ENCODE measurements at places on chromosomes 12 and 14.
A peak's percentile ranks its signal among the peaks of the same experiment; 100 is the strongest.

DNA sequence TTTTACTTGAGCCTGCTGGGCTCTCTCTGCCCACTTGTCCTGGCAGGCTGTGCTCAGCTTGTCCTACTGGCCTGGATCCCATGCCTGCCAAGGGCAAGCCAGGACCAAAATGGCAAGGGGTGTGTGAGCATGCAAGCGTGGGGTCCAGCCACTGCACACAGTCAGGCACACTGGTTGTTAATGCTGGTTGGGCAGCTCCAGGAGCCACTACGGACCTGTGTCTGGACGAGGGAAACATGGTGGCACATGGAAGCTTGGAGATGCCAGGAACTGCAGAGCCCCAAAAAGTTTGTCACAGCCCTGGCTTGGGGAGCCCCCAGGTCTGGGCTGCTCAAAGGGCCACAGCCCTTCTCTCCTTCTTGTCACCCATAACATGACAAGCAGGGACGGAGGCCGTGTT, 83.8 kb downstream of the ACSS3 start:
- no peak for DNase-seq

DNA sequence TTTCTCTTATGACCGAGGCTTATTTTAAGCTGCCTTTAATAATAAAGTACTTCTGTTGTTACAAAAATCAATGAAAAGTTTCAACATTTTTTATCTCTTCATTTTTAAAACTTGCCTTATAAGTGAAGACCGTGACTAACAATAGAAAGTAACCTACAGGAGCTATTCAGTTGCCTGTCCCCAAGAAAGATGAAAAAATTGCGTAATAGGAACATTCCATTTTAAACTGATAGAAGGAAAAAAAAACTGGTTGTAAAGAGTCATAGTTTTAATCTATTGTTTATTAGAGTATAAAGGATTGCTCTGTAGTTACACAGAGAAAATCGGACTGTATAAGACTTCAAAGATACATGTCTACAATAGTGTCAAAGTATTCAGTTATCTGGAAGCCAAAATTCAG, 83.3 kb downstream of the DAAM1 start:
- DNase-seq = no peak

- no peak for DNase-seq
Observed at GRCh38 chr14:96584199-96584906, 82.2 kb downstream of the PAPOLA start.

DNA sequence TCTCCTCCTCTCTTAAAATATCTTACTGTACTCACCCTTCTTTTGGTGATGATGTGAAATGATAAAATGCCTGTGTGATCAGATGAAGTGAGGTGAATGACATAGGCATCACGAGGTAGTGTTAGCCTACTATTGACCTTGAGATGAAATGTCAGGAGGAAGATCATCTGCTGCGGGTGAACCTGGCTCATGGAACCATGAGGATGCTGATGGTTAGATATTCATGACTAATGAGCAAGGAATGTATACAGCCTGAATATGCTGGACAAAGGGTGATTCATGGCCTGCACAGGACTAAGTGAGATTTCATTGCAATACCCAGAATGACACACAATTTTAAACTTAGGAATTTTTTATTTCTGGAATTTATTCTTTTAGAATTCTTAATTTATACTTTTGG, 89.6 kb downstream of the DAAM1 start:
- DNase-seq = no peak

DNA sequence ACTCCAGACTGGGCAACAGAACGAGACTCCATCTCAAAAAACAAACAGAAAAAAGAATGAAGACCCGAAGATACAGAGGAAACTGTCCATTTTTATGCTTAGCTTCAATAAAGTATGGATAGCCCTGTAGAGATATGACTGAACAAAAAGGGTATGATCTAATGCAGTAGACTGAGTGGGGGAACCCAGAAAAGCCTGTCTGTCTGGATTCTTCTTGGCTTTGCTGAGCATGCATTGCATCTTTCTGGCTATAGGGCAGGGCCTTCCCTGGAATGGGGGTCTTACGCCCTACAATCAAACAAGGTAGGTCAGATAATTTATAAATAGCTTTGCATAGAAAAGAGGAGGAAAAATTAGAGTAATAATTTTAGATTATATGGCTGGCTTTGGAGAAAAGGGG, 10.1 kb downstream of the MIA2 start:
- no peak for DNase-seq

- DNase-seq = no peak
Observed at GRCh38 chr14:100651999-100652508, 64.8 kb upstream of the BEGAIN start.

GRCh38 chr12:71746974-71747611, 7.6 kb upstream of the RAB21 start:
- peak; percentile 34 for DNase-seq

DNA sequence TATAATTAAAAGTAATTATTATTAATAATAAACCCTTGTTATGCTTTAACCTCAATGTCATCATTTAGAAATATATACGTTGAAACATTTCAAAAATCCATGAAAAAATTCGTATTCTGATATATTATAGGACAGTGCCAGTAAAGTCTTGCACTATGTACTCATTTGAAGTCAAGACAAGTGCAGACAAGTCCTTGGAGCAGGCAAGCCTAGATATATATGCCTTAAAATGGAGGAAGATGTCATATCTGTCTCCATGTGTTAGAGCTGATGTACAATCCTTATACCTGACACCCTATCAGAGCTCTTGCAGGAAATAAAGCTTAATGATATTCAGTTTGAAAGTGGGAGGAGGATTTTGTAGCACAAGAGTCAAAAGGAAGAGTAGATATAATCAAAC, 310.4 kb downstream of the KCNH5 start:
- no peak for DNase-seq

- no peak for DNase-seq
Observed at GRCh38 chr12:69062621-69063237, 129.8 kb upstream of the CPM start.

GRCh38 chr12:43832463-43833168, 3.3 kb upstream of the TMEM117 start:
- DNase-seq = no peak

GRCh38 chr12:131345521-131346436, 365.1 kb upstream of the SFSWAP start:
- DNase-seq = no peak

DNA sequence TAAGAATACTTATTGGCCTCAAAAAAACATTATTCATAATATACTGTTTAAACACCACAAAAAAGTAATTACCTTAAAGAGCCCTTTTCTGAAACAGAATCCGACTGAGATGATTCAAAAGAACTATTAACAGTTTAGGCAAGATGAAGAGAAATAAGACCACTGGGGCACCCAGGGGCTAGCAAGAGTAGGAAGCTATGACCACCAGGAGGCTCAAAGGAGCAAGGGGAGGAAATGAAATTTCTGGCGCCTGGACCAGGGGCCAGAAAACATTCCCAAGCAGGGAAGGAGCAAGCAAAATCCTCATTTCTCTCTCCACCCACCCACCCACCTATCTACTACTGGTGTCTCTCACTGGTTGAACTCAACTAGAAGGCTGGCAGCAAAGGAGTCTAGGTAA, 6.3 kb upstream of the DCAF4 start:
- no peak for DNase-seq

- DNase-seq = no peak
Observed at GRCh38 chr14:61064210-61064609, 83.2 kb downstream of the SLC38A6 start.

GRCh38 chr12:61267474-61267873, 992.7 kb upstream of the USP15 start:
- DNase-seq = no peak

- no peak for DNase-seq
Observed at GRCh38 chr14:45785240-45785639, 532.2 kb upstream of the MIS18BP1 start.

DNA sequence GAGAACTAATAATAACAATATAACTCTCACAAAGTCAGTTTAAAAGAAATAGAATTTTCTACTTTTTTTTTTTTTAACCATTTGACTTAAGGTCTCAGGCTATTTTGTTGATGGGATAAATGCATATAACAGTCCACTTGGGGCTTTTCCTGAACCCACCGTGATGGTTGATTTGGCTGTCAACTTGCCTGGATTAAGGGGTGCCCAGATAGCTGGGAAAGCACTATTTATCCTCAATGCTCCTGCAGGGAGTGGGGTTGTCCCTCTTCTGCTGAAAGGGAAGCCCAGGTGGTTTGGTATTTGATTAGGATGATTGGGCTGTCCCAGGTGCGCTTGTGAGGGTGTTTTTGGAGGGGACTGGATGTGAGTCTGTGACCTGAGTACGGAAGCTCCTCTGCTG, 114.9 kb downstream of the AACS start:
- no peak for DNase-seq

- DNase-seq = no peak
Observed at GRCh38 chr14:75220156-75220555, 43.7 kb upstream of the TMED10 start.

GRCh38 chr12:14723763-14724162, 27.4 kb upstream of the GUCY2C start:
- DNase-seq = peak; percentile 56

- no peak for DNase-seq
Observed at GRCh38 chr12:68761442-68761812, 15.5 kb downstream of the SLC35E3 start.

DNA sequence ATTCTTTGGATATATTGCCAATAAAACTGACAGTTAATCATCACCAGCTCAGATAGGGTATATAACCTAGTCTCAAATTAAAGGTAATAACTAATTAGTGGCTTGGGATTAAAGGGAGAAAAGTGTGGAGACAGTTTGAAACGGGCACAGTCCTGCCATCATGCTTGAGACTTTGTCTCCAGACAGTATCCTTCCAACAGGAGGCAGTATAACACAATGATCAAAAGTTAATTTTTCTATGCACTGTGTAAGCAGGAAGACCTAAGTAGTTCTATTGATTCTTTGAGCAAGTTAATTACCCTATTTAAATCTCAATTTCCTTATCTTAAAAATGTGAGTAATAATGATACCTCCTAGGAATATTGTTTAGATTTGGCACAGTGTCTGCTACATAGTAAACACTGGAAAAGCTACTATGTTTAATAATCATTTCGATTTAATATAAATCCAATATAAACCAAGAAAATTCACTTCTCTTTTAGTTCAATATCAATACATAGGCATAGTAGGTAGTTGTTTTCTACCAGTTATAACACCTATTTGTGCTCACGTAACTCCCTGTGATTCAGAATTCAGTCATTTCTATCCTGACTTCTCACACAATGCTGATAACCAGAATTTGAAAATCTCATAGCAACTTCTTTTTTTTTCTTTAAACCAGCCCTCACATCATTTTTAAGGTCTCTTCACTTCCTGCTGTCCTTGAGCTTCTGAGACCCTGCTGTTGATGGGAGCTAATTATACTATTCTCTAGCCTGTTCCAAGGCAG, 53.7 kb downstream of the GALNT4 start:
- no peak for DNase-seq

DNA sequence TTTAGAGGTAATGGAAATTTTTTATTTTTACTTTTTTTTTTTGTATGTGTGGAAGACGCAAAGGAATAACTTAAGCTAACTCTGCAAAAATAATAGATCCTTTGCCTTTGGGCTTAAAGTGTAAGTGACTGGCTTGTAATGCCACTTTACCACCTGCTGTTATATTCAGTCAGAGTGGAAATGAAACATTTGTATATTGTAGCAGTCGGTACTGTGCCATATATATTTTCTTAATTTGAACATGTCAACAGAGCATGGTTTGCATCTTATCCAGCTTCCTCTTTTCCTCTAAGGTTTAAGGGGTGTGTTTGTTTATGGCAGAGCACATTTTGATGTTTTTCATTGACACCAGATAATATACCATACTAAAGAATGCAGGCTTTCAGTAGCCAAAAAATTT, 176.6 kb downstream of the TRHDE start:
- DNase-seq = no peak

DNA sequence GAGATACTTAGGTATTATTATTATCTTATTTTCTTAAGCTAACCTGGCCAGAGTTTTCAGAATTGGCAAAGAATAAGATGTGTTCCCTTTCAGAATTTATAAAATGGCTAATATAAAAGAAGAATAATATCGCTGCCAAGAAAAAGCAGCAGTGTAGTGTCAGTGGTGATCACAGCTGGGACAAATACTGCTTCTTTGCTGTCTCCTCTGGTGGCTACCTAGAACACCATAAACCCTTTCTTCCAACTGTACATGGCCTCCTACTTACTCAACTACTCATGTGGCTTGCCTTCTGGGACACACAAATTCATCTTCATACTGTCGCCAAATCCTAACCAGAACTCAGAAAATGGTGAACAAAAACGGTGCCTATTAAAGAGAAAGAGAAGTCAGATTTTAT, 72.7 kb downstream of the MED13L start:
- no peak for DNase-seq

- DNase-seq = no peak
Observed at GRCh38 chr12:11085419-11085818, 6.7 kb downstream of the TAS2R43 start.

DNA sequence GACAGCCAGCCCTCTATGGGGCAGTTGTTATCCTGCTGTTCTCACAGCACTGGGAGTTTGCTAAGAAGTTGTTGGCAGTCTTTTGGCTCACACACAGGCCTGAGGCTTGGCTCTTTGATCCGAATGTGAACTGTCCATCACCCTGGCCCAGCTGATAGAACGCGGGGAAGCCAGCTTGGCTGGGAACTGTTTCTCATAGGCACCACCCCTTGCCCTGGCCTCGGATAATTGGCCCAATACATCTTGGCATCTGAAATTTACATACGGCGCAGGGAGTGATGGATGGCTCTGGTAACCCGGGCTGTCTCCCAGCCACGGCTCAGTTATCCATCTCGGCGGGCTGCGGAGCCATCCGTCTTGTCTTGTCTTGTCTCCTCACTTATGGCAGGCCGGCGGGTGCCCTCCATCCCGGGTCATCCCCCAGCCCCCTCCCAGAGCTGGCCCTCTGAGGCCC, 164.1 kb downstream of the PHETA1 start:
- DNase-seq = no peak

DNA sequence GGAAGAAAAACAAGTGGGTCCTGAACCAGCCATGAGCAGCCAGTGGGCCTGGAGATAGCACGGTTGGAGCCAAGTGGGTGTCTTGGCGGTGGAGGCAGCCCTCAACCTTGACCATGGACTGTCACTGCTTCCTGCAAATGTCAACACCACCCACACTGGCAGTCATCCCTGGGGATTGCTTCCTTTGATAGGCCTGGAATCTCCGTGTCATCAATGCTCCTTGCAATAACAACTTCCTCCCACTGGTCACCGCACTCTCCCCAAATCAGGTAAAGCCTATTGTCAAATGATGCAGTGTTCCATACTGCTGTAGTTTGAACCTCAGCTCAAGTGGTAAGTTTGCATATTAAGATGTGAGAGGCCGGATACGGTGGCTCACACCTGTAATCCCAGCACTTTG, 129.1 kb downstream of the NTF3 start:
- DNase-seq = no peak

GRCh38 chr14:69430306-69430939, 31.9 kb downstream of the SLC39A9 start:
- DNase-seq = no peak

Measured in T-cell (primary cell).